NCI-H2081 (cell line): ENCODE measurements at places on chromosomes 4 and X.

- DNase-seq = no peak
Observed at GRCh38 chrX:119107206-119107605, 20.4 kb downstream of the KIAA1210 start.

GRCh38 chrX:78555401-78555980 is 103.6 kb downstream of the RTL3 start:
- DNase-seq = no peak

DNA sequence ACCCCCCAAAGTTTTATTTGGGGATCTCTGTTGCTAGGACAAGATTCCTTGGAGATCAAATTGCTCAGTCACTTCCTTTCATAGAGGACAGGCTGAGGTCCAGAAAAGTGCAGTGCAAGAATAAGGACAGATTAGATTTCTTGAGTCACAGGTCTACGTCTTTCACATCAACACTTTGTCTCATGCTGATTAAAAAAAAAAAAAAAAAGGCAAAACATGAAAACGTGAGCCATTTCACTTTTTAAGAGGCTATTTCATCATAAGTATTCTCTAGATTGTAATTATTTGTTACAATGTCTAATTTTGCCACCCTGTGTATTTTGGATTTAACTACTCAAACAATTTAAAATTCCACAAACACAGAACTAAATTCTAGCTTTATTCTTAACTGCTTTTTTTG is 647.0 kb downstream of the TRAM1L1 start:
- no peak for DNase-seq

GRCh38 chr4:141513866-141514265 is 122.5 kb upstream of the IL15 start:
- no peak for DNase-seq

DNA sequence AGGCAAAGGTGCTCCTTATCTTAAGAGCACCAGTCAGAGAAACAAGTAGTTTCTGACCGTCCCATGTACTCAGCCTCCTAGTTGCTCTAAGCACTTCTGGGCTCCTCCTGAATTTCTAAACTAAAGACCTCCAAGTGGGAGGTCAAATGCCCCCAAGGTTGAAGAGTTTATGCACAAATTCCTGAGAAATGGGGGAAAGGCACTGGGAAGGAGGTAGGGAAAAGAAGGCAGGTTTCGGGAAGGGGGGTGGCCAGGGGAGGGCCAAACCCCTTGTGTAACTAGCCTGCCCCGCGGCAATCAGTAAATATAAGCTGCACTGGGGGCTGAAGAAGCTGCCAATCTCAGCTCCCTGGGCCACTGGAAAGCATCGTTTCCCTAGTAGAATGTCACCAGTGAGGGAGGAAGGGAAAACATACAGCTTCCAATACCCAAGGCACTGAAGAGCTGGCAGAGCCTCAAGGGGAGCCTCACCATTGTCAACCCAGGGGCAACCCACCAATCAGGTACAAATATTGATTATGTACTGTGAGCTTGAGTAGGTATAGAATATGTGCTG is 3.4 kb downstream of the FOXO4 start:
- DNase-seq = no peak

DNA sequence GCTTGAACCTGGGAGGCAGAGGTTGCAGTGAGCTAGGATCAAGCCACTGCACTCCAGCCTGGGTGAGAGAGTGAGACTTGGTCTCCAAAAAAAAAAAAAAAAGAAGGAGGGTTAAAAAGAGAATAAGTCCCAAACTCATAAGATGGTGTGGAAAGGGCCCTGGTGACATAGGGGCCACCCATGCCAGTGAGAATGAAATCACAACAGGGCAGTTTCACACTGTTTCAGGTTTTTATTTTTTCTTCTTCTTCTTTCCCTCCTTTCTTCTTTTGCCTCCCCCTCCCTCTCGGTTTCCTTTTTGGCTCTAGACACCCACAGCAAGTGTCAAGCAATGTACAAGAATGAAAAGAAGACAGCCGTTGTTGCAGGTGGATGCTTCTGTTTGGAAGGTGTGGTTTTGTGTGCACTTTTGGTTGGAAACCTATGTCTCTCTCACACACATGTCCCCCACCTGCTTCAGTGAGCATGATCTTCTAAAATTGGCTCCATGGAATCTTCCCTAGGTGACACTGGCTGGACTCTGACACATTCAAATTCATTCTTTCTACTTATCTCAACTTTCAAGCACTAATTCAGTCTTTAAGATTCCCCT is 14.4 kb upstream of the TLR8 start:
- DNase-seq = no peak

DNA sequence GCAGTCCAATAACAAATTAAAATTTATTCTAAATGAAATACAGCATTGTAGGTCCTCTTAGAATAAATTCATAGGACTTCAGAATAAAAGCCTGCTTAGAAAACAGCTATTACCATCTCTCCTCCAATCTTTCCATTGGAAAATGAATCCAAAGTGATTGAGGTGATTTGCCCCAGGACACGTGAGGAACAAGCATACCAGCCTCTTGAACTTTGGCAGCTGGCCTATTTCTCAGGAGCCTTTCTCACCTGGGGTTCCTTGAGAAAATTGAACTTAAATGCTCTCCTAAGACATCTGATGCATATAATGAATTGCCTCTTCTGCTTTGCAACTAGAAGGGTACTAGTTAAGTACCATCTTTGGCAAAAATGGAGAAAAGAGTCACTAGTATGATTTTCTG is 13.5 kb downstream of the ARHGAP24 start:
- no peak for DNase-seq

GRCh38 chr4:48904101-48904500 is 2.5 kb downstream of the OCIAD2 start:
- peak; percentile 35 for DNase-seq

GRCh38 chrX:133792198-133792953 is 193.0 kb downstream of the GPC3 start:
- DNase-seq = peak; percentile 85

DNA sequence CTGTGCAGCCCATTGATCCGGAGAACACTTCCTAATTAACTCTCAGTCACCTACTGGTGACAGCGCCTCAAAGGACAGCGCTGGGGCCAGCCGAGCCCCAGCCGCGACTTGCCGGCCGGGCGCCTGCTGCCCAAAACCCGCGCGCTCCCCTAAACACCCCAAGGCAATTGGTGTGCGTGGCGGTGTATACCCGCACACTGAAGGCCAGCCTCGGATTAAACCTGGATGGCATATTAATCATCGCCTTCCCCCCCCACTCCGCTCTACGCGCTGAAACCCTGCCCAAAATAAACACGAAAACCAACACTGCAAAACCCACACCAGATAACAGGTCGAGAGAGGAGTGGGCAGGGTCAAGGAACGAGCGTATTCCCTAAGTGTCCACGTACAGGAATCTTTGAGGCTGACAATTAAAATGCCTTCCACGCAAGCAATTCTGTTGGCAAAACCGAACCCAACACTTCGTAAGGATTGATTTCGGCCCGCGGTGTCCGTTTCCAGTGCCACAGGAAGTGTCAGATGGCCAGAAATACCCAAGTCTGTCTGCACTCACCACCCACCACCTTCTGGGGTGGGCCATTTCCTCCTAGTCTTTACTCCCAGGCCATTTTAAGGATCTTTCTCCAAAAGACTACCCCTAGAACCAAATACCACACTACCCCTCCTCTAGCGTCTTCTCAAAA is 2.7 kb downstream of the BCOR start:
- DNase-seq = no peak

- DNase-seq = no peak
Observed at GRCh38 chr4:63921561-63921960, 487.7 kb downstream of the TECRL start.

DNA sequence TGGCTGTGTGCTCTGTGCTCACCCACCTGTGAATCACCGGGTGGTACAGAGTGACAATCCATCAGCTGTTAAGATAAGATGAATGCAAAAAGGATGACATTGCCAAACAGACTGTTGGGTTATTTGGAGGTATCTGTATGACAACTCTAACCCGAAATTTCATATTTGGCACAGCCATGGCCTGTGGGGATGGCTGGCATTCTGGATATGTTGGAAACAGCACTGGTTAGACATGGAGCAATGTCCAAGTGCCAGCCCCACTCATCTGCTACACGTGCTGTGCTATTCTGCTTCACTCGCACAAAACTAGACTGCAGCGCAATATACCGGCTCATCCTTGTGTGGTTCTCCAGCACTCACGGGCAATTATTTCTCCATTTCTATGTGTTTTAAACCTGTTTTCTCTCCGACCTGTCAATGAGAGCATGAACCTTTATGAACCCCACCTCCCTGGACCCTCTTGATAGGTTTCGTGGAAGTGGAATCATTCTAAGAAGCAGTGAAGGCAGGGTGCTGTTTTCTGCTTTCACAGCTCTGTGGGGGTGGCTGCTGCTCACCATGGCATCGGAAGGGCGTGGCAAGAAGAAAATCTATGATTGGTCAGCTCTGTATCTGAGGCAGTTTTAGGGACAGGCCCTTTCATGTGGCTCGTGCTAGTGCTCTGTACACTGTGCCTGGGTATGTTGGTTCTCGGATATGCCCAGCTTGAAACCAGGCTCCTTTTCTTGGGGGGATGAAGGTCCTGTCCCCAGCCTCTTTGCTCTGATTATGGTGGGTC is 94.9 kb downstream of the ENPP6 start:
- no peak for DNase-seq

DNA sequence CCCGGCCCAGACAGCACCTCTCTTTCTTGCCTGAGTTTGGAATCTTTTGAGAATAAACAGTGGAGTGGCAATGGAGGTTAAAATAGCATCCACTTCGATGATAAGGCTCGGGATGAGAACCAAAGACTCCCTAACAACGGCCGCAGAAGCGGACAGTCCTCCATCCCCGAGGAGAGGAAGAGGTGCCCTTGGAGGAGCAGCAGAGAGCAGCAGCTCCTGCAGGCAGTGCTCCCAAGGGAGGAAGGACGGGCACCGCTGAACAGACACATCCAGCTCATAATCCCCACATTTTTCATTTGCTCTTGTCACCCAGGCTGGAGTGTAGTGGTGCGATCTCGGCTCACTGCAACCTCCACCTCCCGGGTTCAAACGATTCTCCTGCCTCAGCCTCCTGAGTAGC is 61.3 kb downstream of the DCTD start:
- no peak for DNase-seq

- DNase-seq = no peak
Observed at GRCh38 chr4:53779025-53779424, 187.7 kb upstream of the LNX1 start.

- no peak for DNase-seq
Observed at GRCh38 chr4:138832563-138832962, 183.0 kb upstream of the NOCT start.

- DNase-seq = no peak
Observed at GRCh38 chrX:110004215-110004614, 1.3 kb downstream of the TMEM164 start.

- DNase-seq = no peak
Observed at GRCh38 chrX:47264483-47265173, 31.8 kb downstream of the USP11 start.

DNA sequence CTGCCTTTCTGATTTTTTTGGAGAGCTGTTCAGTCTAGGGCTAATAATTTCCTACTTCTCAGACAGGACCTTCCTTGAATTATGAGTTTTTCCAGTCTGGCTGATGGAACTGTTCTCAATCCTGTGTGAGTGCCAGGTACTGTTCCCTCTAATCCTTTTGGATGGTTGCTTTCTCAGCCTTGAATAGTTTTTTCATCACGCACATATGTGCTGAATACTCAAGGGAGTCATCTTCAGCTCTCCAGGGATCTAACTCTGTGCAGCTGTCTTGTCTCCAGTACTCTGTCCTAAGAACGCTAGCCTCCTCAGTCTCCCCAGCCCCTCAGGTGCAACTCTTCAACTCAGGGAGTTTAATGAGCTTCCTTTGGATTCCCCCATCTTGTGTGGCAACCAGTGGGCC is 93.2 kb downstream of the GASK1B start:
- DNase-seq = no peak

DNA sequence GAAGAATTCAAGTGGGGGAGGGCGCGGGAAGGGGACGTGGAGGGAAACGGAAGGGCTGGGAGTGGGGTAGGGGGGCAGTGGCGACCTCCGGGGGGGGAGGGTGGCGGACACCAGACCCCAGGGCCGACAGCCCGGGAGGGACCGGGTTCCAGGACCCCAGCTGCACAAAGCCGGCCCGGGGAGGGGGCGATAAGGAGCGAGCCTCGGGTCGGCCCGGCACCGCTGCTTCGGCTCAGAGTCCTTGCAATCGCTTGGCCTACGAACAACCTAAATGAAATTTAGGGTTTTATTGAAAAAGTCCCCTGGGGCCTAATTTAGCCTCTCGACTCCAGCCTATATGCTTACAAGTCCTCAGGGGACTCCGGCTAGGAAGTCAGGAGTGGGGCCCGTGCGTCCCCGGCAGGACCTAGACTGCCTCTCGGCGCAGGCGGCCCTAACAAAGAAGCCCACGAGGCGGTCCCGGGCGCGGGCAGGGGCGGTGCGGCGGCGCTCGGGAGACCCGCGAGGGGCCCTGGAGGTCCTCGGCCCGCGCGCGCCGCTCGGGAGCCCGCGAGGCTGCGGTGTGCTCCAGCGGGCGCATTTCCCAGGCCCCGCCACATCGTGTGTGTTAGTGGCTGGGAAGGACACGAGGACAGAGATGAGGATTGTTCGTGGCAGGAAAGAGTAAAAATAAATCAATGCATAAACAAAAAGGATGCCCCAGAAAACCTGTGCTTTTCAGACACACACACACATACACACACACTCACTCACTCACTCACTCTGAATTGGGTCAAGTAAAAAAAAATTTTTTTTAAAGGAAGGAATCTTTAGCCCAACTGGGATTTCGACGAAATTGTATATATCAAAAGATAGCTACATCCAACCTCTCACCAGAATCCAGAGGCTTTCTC is 70.0 kb downstream of the MGST2 start:
- DNase-seq = no peak

- no peak for DNase-seq
Observed at GRCh38 chr4:132955146-132955545, 193.9 kb upstream of the PCDH10 start.

- DNase-seq = no peak
Observed at GRCh38 chr4:66604192-66604591, 933.9 kb upstream of the EPHA5 start.

DNA sequence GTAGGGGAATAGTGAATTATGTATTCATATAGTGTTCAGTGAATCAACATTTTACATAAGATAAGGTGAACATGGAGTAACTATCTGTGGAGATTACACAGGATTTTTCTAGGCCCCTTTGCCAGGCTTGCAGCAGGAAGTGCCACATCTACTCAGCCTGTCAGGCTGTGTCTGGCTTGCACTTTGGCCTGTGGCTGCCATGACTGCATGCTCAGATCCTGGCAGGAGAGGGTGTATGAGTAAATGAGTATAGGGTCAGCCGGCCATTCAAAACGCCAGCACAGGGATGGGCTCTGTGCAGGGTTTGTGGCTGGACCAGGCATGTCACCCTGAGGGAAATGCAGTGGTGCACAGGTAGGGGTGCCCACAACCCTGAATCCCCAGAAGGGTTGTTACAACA is 51.9 kb downstream of the UBQLN2 start:
- DNase-seq = no peak
